HFFc6 (cell line): ENCODE measurements at places on chromosomes 1 and 21.

GRCh38 chr1:115560027-115560426 lies 81.7 kb upstream of the VANGL1 start:
- no peak for DNase-seq

DNA sequence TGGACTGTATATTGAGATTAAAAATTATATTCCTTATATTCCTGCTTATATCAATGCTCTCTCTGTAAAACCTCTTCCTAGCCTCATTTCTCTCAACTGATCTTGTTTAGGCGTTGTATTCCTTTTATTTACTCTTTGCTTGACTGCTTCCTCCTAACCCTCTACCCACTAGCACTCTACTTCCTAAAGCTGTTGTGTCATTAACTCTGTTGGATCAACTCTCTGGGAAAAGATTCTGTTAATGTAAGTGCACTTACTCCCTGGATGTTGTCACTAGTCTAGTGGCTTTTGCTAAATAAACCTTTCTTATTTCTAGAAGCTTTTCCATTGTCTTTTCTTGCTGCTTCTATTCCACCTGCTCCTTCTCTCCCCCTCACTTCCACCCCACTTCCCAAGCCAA lies 6.5 kb downstream of the SPATA46 start:
- no peak for DNase-seq

- DNase-seq: peak; percentile 29
These were observed 64.3 kb downstream of the ANKRD13C start for GRCh38 chr1:70290218-70290617.

DNA sequence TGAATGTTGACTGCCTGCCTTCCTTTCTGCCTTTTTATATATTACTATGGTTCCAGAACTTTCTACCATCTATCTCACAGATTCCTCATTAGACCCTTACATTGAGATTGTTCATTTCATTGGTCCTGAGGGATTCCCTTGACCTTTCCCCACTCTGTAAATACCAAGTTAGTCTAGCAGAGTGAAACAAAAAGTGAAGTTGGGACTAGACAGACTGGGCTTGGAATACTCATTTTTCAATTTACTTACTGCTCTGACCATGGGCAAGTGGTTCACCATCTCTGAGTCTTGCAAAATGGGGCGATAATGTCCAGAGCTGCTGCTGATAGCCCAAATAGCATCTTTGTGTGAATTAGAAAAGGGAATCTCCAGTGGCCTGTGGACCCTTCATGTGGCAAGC lies 38.8 kb downstream of the XCL2 start:
- DNase-seq: no peak

DNA sequence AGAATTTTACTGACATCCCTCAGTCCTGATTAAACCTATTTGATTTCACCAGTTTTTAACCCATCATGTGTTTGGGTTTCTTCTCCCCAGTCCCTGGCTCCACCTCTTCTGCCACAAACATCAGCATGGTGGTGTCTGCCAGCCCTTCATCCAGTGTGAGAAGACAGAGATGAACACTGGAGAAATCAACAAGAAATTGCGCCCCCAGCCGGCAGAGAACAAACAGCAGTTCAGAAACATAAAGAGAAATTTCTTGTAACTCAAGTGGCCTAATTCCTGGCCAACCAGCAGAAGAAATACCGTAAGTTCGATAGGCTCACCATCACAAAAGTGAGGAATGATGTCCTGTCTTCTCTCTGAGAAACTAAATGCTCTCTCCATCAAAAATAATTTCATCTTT lies 18.3 kb downstream of the S100A11 start:
- peak; percentile 30 for DNase-seq

DNA sequence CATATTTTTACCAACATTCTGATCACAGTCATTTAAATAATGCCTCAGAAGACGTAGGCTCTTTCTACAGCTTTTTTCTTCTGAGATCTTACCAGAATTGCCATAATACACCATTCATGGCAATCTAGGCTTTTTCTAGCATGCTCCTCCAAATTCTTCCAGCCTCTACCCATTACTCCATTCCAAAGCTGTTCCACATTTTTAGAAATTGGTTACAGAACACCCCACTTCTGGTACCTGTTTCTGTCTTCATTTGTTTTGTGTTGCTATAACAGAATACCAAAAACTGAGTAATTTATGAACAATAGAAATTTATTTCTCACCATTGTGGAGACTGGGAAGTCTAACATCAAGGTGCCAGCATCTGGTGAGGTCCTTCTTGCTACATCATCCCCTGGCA lies 385.4 kb downstream of the BRINP2 start:
- DNase-seq: no peak
